ENCODE measurements at places on chromosomes 13 and 19.

GRCh38 chr19:43662487-43662886, 7.5 kb downstream of the PLAUR start:
- no peak for DNase-seq

GRCh38 chr19:29887442-29887855, 54.6 kb upstream of the URI1 start:
- no peak for DNase-seq

DNA sequence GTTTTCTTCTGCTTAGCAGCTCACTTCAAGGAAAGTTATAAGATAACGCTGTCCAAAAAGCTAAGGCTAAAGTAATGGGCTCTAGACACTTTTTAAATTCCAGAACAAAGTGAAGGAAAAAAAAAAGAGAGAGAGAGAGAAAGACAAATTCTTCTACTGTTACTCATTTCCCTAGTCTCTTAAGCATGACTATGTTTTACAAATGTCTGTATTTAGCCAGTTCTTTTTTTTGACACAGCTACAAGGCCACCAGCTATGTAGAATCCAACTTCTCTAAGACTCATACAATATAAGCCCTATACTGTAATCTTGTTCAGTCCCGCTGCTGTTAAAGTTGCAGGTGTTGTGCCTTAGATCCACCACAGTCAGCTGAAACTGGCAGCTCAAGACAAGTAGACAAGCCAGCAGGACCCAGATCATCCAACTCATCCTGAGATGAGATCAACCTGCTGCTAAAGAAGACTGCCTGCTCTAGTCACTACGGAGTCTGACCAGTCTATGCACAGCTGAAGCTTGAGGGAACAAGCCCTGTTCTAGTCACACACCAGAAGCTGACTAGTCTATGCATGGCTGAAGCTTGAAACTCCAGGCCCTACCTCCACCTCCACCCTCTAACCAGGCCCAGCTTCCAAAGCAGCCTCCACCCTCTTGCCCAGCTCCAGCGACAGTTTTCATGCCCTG, 10.3 kb upstream of the ZNF83 start:
- DNase-seq = no peak

- peak; percentile 58 for DNase-seq
Measured at GRCh38 chr19:7349961-7350711, 1.4 kb downstream of the ARHGEF18 start.

- DNase-seq = no peak
Measured at GRCh38 chr13:74423434-74423833, 289.2 kb upstream of the KLF12 start.

- no peak for DNase-seq
Measured at GRCh38 chr13:35736876-35737275, 260.4 kb upstream of the MAB21L1 start.

Measured in CD4-positive, alpha-beta T cell treated with Interleukin-10 for 1 hour (primary cell).